ENCODE measurements at places on chromosomes 1 and 21.

DNA sequence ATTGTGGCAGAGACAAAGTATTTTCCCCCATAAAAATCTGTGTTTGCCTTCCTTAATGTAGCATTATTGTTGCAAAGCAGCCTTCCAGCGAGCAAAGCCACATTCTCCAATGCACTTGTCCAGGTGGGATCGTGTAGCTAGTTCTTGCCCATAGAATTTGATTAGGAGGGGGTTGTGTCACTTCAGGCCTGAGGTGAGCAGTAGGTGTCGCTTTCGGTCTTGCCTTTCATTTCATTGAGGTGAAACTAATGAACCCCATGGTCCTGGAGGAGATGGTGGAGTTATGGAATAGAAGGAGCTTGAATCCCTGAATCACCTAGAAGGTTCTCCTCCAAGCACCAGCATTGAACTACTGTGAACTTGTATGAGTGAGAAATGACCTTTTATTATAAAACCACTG, 318.9 kb upstream of the PBX1 start:
- no peak for DNase-seq

DNA sequence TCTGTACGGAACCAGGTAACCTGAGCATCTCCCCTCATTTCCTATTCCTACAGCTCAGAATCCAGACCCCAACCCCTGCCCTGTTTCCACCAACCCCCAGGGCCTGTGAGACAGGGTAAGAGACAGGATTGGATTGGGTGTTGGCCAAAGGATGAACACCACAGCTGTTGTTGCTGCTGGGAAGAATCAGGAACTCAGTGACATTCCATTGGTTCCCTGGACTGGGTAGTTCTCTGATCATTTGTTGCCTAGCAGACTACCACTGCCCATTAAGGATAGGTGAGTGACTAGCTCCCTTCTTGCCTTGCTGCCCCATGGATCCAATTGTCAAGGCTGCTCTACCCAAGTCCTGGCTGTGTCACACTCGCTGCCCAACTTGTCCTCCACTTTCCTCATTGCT, 10.0 kb downstream of the NCSTN start:
- no peak for DNase-seq

- DNase-seq: peak; percentile 33
Observed at GRCh38 chr1:37692834-37693175, 489 bp downstream of the CDCA8 start.

DNA sequence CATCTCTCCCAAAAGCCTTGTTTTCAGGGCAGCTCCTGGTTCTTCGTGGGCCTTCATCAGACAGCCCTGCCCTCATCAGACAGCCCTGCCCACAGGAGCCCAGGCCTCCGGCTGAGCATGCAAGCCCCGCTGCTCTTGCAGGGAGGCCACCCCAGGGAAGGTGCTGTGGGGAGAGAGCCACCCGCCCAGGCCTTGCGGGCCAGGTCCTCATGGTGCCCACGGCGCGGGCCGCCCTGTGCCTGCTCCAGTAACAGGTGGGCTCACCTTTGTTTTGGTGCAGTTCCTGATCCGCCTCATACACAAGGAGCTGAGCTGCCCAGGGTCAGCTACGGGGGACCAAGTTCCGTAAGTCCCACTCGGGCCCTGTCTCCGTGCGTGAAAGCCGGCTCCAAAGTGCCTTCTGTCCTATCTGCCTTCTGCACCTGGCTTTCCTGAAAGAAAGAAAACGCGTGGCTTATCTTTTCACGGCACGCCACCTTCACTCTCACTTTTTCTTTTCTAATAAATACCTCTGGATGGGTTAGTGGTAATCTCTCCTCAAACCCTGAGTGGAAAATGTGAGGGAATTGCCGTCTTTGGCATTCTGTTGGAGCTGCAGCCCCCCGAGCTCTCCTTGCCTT, 65.9 kb downstream of the SLC37A1 start:
- DNase-seq: no peak

DNA sequence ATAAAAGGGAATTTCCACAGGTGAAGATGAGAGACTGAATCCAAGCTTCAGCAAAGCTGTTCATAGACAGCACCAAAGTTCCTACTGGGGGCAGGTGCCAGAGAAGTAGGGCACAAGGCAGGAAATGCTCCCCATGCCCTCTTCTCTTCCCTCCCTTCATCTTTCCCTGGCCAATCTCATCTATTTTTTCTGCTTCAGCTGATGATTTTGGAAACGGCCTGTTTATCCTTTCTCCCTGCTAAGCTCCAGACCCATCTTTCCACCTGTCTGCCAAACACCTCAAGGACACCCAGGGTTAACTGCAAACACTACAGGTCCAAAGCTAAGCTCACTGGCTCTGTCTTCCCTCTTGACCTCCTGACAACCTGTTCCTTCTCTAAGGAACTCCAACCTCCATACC, 18.1 kb downstream of the KCND3 start:
- DNase-seq: no peak

DNA sequence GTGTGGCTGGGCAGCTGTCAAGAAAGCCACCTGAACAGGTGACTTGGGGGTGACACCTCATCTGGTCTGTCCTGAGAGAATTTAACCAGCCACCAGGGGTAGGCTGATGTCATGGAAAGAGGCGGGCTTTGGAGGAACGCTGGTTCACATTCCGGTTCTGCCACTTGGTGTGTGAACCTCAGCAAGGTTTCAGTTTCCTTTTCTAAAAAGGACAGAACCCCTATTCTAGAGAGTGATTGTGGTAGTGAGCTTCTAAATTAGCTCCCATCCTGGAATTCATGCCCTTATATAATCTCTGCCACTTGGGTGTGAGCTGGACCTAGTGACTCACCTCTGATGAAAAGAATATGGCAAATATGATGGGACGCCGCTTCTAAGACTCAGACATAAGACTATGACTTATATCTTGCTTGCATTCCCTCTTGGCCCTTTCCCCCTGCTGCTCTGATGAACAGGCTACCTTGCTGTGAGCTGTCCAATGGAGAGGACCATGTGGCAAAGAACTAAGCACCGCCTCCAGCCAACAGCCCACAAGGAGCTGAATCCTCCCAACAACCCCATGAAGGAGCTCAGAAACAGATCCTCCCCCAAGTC, 332.1 kb downstream of the RRAGC start:
- no peak for DNase-seq

DNA sequence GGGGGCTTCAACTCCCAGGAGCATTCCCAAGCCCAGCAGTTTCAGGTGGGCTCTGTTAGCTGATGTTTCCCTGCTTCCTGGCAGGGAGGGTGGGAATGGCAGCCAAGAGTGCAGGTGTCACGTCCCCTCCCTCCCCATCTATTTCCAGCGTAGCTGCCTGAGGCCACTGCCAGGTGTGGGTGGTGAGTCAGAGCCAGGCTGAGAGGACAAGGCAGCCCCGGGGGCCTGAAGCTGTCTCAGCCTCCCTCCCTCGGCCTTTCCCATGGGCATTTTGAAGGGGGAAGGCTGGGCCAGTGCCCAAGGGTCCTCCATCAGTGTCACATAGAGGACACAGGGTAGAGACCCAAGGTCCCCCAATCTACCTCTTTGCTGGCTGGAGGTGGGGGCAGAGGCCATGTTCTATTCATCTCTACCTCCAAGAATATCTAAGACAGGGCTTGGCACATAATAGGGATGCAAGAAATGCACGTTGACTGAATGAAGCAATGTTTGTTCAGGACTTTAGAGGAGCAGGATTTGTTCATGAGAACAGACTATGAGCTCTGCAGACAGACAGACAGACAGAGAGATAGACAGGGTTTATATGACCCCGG, 34.4 kb upstream of the ID3 start:
- peak; percentile 20 for DNase-seq

- no peak for DNase-seq
Observed at GRCh38 chr1:8578132-8578877, 239.1 kb downstream of the RERE start.

GRCh38 chr1:201673093-201673492, 134.2 kb downstream of the NAV1 start:
- no peak for DNase-seq

GRCh38 chr21:40672602-40673001, 174.4 kb downstream of the DSCAM start:
- DNase-seq: no peak
